ENCODE measurements at places on chromosomes 6 and 20.

GRCh38 chr6:144689503-144690040 lies 404.4 kb downstream of the UTRN start:
- DNase-seq = no peak

GRCh38 chr6:123091091-123091895 lies 95.3 kb downstream of the CLVS2 start:
- DNase-seq = no peak

- no peak for DNase-seq
Observed at GRCh38 chr20:34581341-34582184, 23.0 kb downstream of the MAP1LC3A start.

DNA sequence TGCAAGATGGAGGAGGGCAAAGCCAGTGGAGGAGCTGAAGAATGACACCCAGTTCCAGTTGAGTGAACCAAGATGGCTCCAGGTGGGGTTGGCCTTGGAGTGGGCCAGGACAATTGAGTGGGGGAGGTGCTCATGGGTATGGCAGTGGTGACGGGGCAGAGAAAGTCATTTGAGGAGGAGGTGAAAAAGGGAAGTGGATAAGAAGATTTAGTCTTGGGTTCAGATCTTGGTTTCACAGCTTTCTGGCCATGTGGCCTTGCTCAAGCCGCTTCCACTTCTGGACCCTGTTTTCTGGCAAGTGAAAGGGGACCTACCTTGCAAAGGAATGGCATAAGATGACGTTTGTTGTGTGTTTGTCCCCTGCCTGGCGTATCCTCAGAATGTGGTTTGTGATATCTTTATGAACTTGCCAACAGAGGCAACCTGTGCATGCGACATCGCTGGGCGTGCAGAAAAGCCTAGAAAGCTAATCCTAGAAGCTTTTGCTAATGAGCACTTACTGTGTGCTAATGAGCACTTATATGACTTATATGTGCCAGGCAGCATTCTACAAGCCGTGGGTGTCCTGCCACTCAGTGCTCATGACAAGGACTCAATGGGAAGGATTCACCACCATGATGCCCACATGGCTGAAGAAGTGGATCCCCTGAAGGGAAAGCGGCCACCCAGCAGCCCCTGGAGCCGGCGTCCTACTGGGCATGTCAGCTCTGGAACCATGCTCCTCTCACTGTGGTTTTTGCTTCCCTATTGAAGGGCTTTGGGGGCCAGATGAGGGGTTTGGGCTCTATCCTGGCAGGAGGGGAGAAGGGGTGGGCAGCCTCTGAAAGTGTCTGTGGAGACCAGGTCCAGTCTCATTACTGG lies 23.6 kb upstream of the STX16 start:
- DNase-seq = no peak

- no peak for DNase-seq
Observed at GRCh38 chr6:11535801-11536230, 1.7 kb upstream of the TMEM170B start.

DNA sequence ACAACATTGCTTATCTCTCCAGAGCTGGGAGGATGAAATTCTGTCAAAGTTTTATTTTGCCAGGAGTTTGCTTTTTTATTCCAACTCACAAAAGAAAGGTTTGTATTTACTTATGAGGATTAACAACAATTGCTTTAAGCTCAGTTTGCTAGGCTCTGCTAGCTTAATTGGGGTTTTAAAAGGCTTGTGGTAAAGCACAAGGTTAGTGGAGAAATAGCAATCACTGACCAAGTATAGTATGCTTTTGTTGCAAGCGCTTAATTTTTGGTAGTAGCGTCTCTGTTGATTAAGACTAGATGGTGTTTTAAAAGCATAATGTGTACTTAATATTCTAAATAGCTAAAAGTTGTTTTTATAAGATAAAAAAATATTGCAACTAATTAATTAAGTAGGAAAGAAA lies 45.7 kb downstream of the TINAG start:
- no peak for DNase-seq

DNA sequence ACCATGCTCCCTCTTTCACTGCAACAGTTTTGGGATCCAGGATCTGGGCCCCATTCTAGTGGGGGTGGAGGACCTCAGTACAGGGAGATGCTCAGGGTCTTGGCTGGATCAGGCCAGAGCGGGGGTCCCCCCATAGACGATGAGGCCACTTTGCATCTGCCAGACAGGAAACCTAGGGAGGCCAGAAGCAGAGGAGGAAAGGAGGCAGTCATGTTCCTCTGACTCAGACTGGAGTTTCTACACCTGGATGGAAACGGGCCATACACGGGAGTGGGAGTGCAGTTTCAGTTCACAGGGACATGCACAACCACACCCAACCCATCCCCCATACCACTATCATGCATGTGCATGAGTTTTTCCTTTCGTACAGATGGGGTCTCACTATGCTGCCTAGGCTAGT lies 3.6 kb upstream of the EMILIN3 start:
- DNase-seq = no peak

GRCh38 chr20:44516491-44516890 lies 5.4 kb downstream of the SERINC3 start:
- no peak for DNase-seq

GRCh38 chr6:150741633-150742200 lies 123.8 kb upstream of the MTHFD1L start:
- DNase-seq = no peak

GRCh38 chr6:31353384-31353945 lies 3.5 kb downstream of the HLA-B start:
- no peak for DNase-seq

GRCh38 chr6:11353921-11354389 lies 121.5 kb upstream of the NEDD9 start:
- no peak for DNase-seq

DNA sequence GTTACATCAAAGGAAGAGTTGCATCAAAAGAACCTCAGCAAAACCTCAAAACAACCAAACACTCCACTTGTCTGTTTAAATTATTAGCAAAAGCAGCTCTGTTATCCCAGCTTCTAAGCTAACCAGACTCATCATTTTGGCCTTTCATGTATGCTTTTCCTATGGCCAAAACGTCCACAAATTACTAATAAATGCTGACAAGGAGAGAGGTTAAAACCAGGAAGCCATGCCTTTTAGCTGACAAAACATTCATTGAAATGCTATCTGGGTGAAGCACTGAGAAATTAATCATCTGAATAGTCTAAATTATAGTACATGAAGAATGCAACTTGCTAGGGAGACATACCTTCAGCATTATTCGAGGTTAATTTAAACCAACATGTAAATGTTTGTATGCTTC lies 80.6 kb downstream of the LAMA2 start:
- DNase-seq = no peak

DNA sequence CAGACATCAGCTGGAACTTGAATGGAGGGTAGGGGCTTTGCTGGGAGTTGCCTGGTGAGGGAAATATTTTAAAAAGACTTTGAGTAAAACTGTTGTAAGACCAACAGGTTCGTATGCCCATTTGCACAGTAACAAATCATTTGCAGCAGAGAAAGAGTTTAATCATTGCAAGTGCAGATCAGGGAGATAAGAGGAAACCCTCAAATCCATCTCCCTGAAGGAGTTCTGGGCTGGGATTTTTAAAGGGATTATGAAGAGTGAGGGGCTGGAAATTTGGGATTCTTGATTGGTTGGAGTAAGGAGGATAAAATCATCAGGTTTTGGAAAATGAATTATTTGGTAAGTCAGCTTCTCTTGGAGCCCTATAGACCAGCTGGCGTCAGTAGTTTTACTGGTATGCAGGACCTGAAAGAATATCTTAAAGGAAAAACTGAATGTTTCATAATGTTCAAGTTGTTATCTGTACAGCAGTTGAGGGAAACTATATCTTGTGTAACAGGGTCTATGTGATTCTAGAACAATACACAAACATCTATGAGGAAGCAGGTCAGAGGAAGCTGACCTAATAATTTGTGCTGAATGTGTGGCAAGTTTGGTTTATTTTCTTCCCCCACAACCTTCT lies 295.5 kb downstream of the PLCB1 start:
- no peak for DNase-seq

- DNase-seq = no peak
Observed at GRCh38 chr6:90466154-90466940, 120.5 kb downstream of the MAP3K7 start.

DNA sequence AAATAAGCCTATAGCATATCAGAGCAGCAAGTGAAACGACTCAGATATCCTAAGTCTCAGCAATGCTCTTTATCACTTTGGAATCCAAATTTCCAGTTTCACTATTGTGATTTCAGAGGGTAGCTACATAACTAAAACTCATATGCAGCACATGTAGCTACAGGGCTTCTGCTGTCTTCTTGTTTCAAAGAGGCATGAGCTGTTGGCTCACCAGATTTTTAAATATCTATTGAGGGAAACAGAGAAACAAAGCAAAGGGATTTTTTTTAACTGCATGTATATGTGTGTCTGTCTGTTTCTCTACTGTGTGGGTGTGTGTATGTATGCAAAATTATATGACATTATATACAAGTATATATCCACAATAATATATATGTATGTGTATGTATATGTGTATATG lies 258.4 kb downstream of the HDGFL1 start:
- DNase-seq = no peak

DNA sequence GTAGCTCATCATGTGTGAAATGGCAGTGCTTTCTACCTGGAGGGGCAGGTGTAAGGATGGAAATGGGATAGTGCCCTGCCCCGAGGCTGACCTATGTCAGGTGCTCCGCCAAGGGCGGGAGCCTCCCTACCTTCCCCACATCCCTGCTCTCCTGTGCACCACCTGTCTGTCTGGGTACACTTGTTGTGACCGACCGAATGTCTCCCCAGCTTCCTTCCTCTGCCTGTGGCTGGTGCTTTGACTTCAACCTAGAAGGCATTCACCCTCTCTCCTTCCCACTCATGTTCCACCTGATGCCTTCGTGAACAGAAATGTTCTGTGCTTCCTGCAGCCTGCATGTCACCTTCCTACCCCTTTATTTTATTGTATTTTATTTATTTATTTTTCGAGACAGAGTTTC lies 114.8 kb downstream of the SCML4 start:
- no peak for DNase-seq

DNA sequence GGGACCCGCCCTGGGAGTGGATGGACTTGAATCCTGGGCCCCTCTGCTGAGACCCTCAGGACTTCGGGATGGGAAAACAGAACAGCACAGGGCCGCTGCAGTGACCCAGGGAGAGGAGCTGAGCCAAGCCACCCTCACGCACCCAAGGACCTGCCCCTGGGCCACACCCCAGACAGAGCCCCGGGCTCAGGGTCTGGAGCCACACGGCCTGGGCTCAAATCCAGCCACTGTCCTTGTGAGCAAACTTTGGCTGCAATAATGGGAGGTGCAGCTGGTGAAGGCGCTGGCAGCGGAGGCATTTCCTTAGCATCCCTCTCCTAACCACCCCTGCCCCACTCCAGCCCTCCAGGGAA lies 207.7 kb downstream of the PREX1 start:
- no peak for DNase-seq

DNA sequence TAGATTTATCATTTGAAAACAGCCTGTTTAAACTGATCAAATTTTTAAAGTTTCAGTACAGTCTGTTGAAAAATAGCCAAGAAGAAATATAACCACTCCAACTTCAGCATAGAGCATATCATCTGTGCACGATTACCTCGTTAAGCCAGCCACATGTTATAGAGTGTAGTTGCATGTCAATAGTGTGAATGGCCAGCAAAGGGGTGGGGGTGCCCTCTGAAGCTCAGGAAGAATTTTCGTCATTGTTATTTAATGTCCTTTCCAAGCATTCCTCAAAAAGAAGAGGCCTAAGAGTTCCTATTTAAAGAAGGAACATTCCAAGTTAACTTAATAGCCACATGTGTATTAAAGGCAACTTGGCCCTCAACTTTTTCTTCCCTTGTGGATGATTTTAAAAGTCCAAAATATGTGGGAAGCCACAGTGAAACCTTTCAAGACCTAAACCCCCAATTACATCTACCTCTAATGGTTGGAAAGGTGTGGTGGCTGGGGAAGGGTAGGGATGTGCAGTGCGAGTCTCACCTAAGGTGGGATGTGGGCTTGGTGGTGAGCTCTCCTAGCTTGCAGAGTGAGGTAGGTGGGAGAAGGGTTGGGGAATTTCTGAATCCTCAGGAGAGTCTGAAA lies 1.8 kb upstream of the CCN2 start:
- no peak for DNase-seq

GRCh38 chr6:6330407-6330806 lies 9.9 kb upstream of the F13A1 start:
- DNase-seq = no peak

- no peak for DNase-seq
Observed at GRCh38 chr20:3576363-3576762, 86.8 kb downstream of the GFRA4 start.

- DNase-seq = no peak
Observed at GRCh38 chr6:100339574-100340255, 125.0 kb downstream of the SIM1 start.

DNA sequence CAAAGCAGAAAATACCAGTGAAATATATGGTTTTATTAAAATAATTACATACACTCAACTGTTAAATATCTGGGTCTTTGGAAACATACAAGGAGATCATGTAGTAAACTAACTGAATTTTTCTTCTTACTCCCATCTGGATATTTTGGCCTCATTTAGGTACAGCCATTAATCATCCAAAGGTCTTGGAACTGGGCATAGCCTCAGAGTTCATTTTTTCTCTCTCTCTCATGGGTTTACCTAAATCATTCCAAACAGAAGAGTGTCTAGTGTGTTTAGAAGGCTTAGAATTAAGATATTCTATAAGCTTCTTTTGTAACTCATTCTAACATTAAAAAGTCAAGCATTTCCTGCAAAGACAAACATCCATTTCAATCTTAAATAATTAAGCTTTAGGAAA lies 79.4 kb downstream of the HMGCLL1 start:
- DNase-seq = no peak

GRCh38 chr20:1310071-1310470 lies 18.9 kb downstream of the SDCBP2 start:
- no peak for DNase-seq

GRCh38 chr6:160135907-160136655 lies 14.5 kb downstream of the SLC22A1 start:
- no peak for DNase-seq

GRCh38 chr20:35134472-35134871 lies 12.7 kb downstream of the EDEM2 start:
- DNase-seq = no peak

GRCh38 chr6:138103871-138104270 lies 3.3 kb downstream of the PERP start:
- DNase-seq = no peak
